Kidney glomerular epithelial cell (primary cell): ENCODE measurements at places on chromosomes 11 and 22.

DNA sequence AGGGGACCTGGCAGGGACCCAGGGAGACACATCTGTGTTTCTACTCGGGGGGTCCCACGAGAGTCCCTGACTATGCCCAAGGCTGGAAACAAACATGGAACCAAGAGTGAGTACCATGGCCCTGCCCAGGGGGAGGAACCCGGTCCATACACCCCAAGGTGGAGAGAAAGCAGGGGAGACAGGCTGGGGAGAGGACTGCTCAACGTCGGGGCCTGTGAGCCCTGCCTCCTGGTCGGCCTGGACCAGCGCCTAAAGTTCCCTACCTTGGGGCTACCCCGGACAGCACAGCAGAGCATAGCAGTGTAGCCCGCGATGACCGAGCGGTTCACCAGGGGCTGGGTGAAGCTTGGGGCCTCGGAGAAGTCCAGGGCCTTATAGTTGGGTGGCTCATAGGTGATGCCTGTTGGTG is 20.2 kb downstream of the MYBPC3 start:
- DNase-seq: no peak

GRCh38 chr11:114440121-114440860 is 1.0 kb downstream of the REXO2 start:
- peak; percentile 44 for DNase-seq

DNA sequence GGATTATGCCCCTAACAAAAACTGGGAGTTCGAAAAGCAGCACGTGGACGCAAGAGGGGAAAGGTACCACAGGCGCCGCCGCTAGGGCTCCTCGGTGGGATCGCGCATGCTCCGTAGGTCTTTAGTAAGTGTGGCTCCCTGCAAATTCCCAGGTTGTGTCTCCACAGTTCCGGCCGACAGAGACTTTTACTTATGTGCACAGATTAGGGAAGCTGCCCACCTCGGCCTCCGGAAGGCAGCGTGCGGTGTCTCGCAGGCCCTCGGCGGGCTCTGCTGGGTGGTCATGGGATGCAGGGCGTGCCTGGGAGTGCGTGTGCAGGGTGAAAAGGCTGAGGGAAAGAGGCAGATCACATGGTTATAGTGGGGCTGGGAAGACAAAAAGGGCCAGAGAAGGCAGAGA is 39.7 kb upstream of the PANX1 start:
- DNase-seq: no peak

DNA sequence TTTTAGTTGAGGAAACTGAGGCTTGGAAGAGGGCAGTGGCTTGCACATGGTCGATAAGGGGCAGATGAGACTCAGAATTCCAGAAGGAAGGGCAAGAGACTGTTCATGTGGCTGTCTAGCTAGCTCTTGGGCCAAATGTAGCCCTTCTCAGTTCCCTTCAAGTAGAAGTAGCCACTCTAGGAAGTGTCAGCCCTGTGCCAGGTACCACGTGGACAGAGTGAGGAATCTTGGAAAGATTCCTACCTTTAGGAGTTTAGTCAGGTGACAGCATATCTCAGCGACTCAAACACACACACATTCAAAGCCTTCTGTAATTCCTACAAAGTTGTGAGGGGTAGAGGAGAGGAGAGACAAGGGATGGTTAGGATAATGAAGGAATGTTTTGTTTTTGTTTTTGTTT is 18.3 kb downstream of the PIK3IP1 start:
- DNase-seq: no peak
